ENCODE measurements at places on chromosomes 11 and 22. TPM values are rescaled to one million over a fixed set of nuclear protein-coding genes. Genes with fewer than 3 reads are reported as not detected.

OR52I1 gene
- polyA plus RNA-seq, result 0.09 TPM

ANO1 gene
- polyA plus RNA-seq, result 25.0 TPM

EFEMP2 gene
- polyA plus RNA-seq, result 170 TPM

COPB1 gene
- polyA plus RNA-seq, result 138 TPM

CCDC87 gene
- 0.33 TPM for polyA plus RNA-seq

CCDC89 gene
- polyA plus RNA-seq, result 3.3 TPM

ELMOD1 gene
- 0.10 TPM for polyA plus RNA-seq

MYO7A gene
- 1.9 TPM for polyA plus RNA-seq

GPHA2 gene
- 3.1 TPM for polyA plus RNA-seq

SEPTIN3 gene
- 6.1 TPM for polyA plus RNA-seq

OR8K3 gene
- not detected for polyA plus RNA-seq

TMEM151A gene
- polyA plus RNA-seq, result not detected

MS4A4A gene
- polyA plus RNA-seq, result 4.6 TPM

ROBO4 gene
- polyA plus RNA-seq, result 18.5 TPM

CARD18 gene
- not detected for polyA plus RNA-seq

CRYBB3 gene
- polyA plus RNA-seq, result not detected

OR51S1 gene
- not detected for polyA plus RNA-seq

CASP1 gene
- 3.8 TPM for polyA plus RNA-seq

SLCO2B1 gene
- polyA plus RNA-seq, result 9.3 TPM

CALCA gene
- 9.8 TPM for polyA plus RNA-seq

C22orf42 gene
- polyA plus RNA-seq, result not detected

CTSW gene
- polyA plus RNA-seq, result 1.6 TPM

TAF1D gene
- polyA plus RNA-seq, result 111 TPM

PKP3 gene
- 4.0 TPM for polyA plus RNA-seq
